ENCODE measurements at places on chromosomes 2 and 18.

GRCh38 chr2:203383038-203383437, 54.8 kb downstream of the ABI2 start:
- DNase-seq = no peak

GRCh38 chr2:160022162-160022561, 40.3 kb downstream of the PLA2R1 start:
- DNase-seq = no peak

DNA sequence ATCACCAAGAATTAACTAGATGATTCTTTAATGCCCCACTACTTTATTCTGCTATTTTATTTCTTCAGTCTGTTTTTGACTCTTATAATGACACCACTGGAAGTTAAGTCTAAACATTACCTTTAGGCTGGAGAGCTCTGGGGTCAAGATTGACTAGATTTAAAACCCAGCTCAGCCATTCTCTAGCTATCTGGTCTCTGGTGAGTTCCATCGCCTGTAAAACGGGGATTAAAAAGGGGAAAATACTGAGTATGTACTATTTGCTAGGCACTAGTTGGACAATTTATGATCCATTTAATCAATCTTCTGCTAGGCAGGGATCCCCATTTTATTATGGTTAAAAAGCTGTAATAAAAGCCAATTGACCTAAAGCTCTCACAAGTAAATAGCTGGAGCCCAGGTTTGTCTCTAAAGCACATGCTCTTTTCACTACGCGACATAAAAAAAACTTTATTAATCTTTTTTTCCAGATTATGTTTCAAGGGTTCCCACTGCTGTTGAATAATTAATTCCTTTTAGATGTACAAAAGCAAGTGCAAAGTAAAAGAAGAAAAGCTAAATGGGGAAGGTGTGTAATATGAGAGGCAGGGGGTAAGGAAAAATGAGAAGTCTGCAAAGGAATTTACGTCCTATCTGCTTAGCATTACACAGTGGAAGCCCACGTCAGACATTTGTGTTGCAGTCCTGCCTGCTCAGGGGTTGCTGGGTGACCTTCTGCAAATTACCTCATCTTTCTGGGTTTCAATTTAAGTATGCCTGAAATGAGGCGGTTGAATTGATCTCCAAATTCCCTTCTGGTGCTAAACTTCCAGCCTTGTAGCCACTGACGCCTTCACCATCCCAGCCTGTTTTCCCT, 918 bp upstream of the NABP1 start:
- no peak for DNase-seq

GRCh38 chr2:212730994-212731393, 192.4 kb upstream of the ERBB4 start:
- DNase-seq = no peak

- DNase-seq = no peak
Observed at GRCh38 chr18:47151439-47151838, 1.1 kb upstream of the HDHD2 start.

DNA sequence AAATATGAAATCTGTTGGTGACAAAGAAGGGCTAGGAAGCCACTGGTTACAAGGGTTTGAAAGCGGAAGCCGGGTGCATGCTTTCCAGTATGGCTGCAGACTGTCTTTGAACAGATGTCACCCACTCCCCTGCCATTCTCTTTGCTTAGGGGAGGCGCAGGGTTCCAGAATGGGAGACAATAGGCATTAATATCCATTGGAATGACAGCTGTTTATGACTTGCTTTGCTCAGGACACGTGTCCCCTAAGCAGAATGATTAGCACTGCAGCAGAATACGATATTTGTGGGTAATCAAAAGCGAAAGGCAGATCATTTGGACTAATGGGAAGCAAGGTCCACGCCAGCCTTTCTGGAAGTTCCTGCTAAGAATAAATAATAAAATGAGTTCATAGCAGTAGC, 25.8 kb upstream of the NRP2 start:
- no peak for DNase-seq

DNA sequence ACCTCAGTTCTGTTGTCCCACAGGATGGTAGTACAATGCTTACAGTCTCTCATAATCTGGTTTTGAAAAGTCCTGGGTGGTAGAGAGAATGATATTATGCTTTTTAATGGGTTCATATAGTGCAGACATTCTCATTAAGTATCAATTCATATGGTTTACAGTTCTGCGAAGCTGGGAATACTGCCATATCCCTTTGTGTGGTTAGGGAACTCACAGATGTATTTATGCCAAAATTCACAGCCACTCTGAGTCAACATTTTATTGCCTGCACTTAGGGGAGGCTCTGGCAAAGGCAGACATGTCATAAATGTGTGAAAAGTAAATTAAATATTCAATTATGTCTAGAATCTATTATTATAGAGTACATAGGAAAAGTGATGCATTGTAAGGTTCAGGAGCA, 808.2 kb downstream of the SUCLG1 start:
- DNase-seq = no peak

- DNase-seq = no peak
Observed at GRCh38 chr2:185188656-185189055, 549.9 kb upstream of the FSIP2 start.

DNA sequence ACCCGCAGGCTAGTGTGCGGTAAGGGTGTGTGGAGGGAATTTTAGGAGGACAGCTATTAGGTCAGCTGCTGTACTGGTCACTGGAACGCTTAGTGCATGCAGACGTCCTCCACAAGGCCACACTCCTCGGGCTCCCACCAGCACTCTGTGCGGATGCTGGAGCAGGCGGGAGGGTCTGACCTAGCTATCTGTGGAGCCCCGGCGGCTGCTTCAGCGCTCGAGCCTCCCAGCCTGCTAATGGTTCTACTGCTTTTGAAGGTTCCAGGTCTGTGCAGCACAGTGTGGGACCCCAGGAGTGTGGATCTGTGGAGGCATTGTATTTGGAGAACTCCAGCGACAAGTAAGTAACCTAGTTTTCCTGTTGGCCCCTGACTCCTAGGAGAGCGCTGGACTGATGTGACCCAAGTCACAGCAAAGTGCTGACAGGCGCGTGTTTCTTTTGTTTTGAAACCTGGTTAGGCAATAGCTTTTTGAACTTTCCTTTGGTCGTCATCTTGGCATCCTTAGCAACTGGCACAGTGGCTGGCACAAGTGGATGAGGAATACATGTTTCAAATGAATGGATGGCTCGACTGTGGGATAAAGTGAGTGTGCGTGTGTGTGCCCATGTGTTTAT, 113.5 kb downstream of the ZNF236 start:
- DNase-seq = no peak

- no peak for DNase-seq
Observed at GRCh38 chr2:54709336-54709809, 14.1 kb upstream of the EML6 start.

GRCh38 chr2:200795028-200795440, 16.7 kb upstream of the BZW1 start:
- no peak for DNase-seq

GRCh38 chr2:213104092-213104902, 47.1 kb downstream of the IKZF2 start:
- no peak for DNase-seq

DNA sequence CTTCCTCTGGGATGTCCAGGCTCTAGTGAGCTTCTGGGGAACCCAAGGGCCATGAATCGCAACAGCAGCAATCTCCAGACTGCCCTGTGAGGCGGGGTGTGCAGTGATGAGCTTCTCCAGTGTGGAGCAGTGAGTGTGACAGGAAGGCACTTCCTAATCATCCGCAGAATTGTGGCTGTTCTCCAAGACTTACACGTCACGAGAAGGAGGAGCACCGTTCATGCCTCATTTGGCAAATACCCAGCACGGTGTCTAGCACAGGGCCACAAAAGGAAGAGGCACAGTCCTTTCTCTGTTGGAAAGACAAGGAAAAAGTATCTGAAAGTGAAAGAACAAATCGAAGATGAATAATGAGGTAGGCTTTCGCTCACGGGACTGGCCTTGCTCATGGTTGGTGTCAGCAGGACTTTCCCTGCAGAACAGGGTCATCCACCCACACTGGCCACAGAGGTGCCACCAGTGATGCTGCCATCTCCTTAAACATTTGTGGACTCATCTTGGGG, 125.1 kb upstream of the HAAO start:
- DNase-seq = no peak

Measured in neural crest cell (in vitro differentiated cells).